T-helper 2 cell (primary cell): ENCODE measurements at places on chromosomes 16 and 17.
A peak's percentile ranks its signal among the peaks of the same experiment; 100 is the strongest.

DNA sequence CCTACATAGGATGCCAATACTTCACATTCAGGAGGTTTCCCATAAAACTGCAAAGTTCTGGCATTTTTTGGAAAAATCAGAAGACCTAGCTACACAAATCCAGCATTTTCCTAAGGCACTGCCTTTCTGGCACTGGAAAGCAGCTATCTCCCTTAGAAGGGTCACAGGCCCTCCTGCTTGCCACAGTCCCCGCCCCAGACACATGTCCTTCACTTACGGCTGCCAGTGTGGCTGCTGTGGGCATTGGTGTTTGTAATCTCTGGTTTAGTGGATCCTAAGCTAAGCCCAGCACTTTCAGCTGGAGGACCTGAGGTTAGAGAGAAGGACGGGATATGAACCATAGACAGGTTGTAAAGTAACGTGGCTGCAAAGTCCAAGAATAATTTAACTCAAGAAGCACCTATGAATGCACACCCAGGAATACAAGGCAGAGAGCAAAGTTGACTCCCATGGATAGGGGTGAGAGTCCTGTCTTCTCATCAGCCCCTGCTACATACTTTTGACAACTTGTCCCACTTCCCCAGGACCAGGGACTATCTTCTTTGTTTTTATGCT lies 100.0 kb downstream of the XYLT1 start:
- DNase-seq: no peak

- no peak for DNase-seq
These were observed 4.8 kb upstream of the SREBF1 start for GRCh38 chr17:17841601-17842025.

DNA sequence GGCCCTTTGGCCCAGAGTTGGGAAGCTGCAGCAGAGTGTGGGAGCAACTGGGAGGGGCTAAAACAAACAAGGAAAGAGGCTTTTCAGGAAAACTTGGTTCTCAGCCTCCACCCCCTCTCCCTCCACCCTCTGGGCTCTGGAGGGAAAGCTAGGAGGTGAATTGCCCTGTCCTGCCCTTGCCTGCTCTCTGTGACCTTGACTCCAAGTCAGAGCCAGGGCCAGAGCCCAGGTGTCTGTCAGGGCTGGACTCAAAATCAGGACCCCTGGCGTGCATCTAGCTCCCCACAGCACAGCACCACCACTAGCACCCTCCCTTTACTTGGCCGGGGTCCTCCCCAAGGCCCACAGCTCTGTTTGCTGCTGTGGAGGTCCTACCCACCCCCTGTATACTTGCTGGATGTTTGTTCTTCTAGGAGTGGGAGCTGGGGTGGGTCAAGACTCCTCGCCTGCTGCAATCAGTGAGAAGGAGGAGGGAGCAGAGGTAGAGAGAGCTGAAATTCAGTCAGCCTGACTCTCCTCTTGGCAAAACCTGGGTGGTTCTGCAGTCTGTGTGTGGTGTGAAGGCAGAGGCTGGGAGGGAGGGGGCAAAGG lies 2.8 kb upstream of the NR1D1 start:
- DNase-seq: no peak

GRCh38 chr16:6642271-6642670 lies 690.4 kb upstream of the RBFOX1 start:
- DNase-seq: no peak

- no peak for DNase-seq
These were observed 68.3 kb downstream of the MARCHF10 start for GRCh38 chr17:62739645-62740388.

DNA sequence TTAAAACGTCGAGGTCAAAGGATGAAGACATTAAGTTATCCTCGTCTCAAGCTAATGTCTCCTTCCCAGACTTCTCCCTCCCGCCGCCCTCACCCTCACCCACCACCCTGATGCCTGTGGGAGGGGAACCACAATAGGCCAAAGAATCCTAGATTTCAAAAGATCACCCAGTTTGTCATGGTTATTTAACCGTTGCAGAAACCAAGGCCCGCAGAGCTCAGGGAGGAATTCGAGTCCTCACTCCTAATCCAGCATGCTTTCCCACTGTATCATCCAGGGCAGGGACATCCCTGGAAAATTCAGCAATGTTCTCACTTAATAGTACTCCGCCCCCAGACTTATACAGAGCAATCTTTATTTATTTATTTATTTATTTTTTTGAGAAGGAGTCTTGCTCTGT lies 41.8 kb upstream of the MYH10 start:
- no peak for DNase-seq

GRCh38 chr16:84368308-84368996 lies at the start of gene ATP2C2:
Gene ATP2C2 (plus strand): TSS chr16:84368538. CDS start chr16:84368616, 78 bp downstream.
- no peak for DNase-seq

GRCh38 chr16:1674306-1674705 lies 3.8 kb upstream of the JPT2 start:
- DNase-seq: no peak

- DNase-seq: no peak
These were observed 25.4 kb downstream of the MPP2 start for GRCh38 chr17:43881758-43882505.

- DNase-seq: peak; percentile 40
These were observed 43.9 kb upstream of the TEX2 start for GRCh38 chr17:64306850-64307463.

DNA sequence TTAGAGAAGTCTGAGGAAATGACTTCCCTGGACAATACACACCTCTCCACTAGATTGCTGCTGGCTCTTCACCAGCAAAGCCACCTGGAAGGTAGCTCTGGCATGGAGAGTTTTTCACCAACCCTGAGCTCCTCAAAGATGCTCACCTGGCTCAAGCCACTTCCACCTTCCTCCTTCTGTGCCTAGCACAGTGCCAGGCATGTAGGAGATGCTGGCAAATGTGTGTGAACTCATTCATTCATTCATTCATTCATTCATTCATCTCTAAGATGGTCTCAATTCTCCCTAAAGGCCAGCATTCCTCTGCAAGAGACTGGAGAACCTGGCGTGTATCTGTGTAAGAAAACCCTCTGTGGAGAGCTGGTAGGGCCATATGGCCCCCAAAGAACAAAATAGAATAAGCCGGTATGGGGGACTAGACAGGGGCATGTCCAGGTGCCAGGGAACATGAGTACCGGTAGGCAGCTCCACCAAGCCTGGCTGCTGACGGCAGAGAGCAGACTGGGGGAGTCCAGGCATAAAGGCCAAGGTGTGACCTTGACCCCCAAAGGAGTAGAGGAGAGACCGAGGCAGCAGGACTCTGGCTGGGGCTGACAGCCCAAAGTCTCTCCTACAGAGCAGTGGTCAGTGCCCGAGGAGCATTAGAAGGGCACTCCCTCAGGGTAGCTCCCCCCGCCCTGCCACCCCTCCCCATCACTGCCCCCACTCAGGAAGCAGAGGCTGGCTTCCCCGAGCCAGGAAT lies 132.2 kb upstream of the TNRC6C start:
- DNase-seq: no peak

GRCh38 chr17:49775546-49776260 lies 11.8 kb upstream of the FAM117A start:
- DNase-seq: no peak

- DNase-seq: no peak
These were observed 51.7 kb downstream of the CCDC42 start for GRCh38 chr17:8692916-8693315.

- DNase-seq: no peak
These were observed 30.1 kb downstream of the CD300LG start for GRCh38 chr17:43877031-43877430.

DNA sequence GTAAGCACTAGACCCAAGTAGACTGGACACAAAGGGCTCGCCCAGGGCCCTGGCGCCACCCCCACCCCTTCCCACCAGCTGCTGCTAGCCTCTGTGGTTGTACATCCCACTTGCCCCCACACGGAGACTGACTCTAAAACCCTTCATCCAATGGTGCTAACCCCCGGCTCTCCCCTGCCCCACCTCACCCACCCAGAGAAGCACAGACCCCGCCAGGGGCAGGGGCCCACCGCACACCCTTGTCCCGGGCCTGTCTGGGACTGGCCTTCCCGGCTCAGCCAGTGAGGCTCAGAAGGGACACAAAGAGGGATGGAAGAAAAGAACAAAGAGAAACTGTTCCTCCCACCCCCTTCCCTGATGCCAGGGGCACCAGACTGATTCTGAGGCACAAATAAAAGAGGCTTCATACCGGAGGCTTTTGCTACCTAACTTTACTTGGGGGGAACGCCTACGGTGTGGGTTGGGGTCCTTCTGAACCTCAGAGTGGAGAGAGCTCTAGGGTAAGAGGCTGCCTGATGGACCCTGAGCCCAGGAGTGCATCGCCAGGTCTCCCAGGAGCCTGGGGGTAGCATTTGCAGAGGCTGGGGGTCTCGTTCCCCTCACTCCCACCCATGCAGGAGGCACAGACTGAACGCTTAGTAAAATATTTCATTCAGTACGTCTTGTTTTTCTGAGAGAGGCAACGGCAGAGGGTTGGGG lies 8.2 kb downstream of the CORO6 start:
- DNase-seq: no peak

GRCh38 chr17:57580055-57580739 lies 164.9 kb downstream of the CCDC182 start:
- no peak for DNase-seq

- DNase-seq: no peak
These were observed 115.3 kb downstream of the C16orf78 start for GRCh38 chr16:49488740-49489525.

DNA sequence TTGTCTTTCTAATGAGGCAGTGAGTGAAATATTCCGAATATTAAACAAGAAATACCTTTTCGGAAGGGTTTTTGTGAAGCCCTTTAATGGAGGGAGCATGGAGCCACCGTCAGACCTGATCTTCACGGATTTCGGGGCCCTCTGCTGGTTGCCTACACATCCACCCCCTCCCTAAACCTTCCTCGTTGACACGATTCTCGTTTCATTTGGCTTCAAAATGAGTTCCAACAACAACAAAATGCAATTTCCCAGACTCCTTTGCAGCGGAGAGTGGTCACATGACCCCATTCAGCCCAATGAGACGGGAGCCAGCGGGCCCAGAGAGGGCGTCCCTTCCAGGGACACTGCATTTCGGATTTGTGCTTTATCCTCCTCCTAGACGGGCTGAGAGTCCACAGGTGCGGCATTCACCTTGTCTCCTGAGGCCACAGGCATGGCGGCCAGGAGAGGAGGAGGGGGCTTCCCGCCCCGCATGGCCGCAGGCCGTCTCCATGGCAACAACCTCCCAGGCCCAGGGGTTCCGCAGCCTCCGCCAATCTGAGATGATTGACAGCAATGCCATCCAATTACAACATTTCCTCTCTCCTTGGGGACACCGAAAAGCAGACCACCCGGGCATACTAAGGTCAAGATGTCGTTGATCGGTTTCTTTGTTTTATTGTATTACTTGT lies 259.8 kb downstream of the C16orf95 start:
- DNase-seq: no peak

- no peak for DNase-seq
These were observed 173.7 kb downstream of the TRIM37 start for GRCh38 chr17:58932956-58933355.

- DNase-seq: no peak
These were observed 123.2 kb downstream of the PITPNC1 start for GRCh38 chr17:67500261-67500660.

GRCh38 chr16:24990803-24991202 lies 24.4 kb downstream of the ARHGAP17 start:
- no peak for DNase-seq
